ENCODE measurements at places on chromosomes 13 and 19.

DNA sequence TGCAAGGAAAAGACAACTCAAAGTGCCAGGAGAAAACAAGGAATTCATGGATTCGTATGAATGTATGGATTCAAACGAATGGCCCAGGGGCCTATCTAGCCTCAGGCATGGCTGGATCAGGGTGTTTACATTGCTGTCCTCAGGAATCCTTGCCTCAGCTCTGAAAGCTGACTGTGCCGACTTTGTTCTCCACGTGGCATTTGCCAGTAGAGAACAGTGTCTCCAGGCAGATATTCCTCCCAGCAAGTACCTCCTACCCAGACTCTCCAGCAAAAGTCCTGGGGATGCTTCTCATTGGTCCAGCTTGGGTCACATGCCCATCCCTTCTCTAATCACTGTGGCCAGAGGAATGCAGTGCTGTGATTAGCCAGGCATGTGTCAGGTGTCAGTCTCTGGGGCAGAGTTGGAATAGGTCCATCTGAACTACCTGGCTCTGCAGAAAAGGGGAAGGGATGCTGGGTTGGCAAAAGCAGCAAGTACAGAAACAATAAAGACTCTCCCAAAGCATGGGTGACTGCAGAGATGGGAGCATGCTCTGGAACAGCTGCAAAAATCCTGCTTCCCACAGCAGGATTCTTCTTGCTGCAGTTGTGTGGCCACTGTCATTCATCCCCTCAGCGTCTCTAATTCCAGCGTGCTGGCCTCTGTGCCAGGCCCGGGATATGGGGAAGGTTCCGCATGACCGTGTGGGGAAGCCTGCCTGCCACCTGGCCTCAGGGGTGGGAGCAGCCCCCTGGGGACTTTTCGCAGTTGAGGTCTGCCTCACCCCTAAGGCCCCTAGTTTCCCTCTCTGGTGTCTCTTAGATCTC lies 30.0 kb downstream of the CCNE1 start:
- peak; percentile 43 for DNase-seq

- no peak for DNase-seq
Observed at GRCh38 chr19:48484931-48485612, 15.9 kb downstream of the CYTH2 start.

- DNase-seq = no peak
Observed at GRCh38 chr19:50711196-50711595, 8.4 kb downstream of the SHANK1 start.

- DNase-seq = no peak
Observed at GRCh38 chr13:79352107-79352506, 53.9 kb downstream of the RBM26 start.

DNA sequence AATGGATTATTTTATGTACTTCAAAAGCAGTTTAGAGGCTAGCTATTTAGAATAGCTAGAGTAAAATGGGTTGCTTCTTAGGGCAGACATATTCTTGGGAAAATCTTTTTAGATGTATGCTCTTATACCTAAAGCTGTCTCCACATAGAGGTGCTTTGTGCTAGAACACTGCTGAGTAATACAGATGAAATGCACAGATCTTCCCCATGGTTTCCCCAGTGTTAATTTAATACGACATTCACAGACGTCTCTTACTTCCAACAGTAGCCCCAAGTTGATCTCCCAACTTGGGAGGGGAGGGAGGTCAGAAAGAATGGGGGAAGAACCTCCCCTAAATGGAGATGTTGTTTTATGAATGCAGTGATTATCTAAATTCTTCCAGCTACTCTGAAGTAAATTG lies 16.9 kb downstream of the NALCN start:
- no peak for DNase-seq

DNA sequence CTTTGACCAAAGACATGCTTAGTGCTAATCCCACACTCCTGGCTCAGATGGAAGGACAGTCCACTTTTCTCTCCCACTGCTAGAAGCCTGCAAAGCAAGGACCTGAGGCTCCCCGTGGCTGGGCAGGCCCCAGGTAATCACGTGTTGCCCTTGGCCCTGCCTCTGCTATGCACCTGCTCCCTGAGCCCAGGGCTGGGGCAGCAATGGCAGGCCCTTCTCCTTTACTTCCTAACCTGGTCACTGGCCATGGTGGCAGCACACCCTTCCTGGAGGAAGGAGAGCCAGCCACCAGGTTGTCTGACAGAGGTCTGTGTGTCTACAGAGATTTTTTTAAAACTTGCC lies 27.9 kb upstream of the ZNF492 start:
- no peak for DNase-seq

GRCh38 chr13:24129914-24130774 lies 30.4 kb upstream of the SPATA13 start:
- no peak for DNase-seq

DNA sequence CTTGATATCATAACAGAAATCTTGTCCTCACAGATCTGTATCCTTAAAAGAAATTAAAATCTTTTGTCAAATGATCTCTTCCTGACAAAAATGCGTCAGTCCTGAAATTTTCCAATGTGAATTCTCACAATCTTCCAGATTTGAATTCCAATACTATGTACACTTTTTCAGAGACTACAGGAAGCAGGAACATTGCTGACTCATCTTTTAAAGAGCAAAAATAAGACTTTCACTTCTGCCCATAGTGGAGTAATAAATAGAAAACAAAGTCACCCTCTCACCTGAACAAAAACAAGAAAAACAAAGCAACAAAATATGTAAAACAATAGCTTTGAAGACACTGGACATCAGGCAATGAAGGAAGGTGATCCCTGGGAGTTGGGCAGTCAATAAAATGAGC lies 167.0 kb upstream of the IPO5 start:
- DNase-seq = no peak

Measured in left hindlimb (tissue), 1 donor.